ENCODE measurements at places on chromosomes 16 and 17.

DNA sequence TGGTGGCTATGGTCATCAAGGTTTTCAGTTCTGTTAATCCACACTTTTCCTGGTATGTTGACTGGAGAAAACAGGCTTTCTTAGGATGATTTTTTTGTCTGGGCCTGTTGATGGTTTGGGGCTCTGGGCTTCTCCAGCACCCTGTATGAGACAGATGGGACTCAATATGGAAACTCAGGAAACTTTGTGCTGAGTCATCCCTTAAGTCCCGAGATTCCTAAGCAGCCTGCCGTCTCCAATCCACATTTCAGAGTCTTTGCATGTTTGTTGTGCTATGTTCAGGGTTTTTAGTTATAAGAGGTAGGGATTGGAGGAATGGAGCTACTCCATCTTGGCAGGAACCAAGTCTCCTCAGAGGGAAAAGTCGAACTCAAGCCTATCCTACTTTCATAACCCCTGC is 253.3 kb upstream of the FOXF1 start:
- DNase-seq, result no peak

GRCh38 chr16:53755026-53755910 is 51.3 kb downstream of the FTO start:
- DNase-seq, result no peak

GRCh38 chr16:7765079-7765550 is 432.5 kb downstream of the RBFOX1 start:
- DNase-seq, result no peak

DNA sequence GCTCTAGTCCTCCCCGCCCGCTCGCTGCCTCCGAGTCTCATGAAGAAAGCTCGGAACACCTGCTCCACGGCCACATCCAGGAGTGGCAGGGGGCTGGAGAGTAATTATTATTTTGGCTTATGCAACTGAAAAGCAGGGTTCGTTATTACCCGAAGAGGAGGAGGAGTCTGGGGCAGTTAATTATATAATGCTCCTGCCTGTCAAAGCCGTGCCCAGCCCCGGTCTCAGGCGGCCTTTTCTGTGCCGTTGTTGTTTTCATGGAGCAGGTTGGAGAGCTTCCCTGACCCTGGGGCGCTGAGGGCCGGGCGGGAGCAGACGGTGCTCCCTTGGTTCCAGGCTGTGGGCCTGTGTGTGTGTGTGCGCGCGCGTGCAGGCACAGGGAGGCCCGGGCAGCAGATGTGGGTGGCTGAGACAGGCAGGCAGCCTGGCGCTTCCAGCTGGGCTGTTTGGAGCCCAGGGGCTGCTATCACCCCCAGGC is 2.4 kb downstream of the JPH3 start:
- no peak for DNase-seq

GRCh38 chr17:43614561-43614960 is 47.2 kb downstream of the MEOX1 start:
- DNase-seq, result no peak

GRCh38 chr17:56883616-56884015 is 30.2 kb downstream of the TRIM25 start:
- DNase-seq, result no peak

DNA sequence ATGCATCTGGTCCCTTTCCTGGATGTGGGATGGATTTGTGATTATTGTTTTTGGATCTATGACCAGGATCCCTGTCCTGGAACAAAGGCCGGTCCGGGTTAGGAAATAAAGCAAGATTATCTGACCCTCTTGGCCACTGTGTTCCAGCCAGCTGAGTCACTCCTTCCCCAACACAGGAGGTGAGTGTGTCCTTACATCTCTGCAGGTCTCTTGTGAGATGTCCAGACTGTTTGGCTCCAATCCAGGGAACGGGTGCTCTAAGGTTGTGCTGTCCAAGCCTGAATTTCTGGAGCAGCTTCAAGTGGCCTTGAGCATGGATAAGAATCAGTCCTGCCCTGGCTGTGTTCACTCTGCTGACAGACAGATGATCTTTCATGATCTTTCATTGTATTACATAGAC is 136.5 kb upstream of the CCL2 start:
- DNase-seq, result no peak

DNA sequence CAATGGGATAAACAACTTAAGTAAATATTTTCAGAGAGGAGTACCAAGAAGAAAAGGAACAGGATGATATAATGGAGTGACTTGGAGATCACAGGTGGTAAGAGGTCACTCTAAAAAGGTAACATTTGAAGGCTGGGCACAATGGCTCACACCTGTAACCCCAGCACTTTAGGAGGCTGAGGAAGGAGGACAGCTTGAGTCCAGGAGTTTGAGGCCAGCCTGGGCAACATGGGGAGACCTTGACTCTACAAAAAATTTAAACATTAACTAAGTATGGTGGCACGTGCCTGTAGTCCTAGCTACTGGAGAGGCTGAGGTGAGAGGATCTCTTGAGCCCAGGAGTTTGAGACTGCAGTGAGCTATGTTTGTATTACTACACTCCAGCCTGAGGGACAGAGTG is 3.4 kb upstream of the TMEM11 start:
- DNase-seq, result no peak

All from umbilical cord (tissue), 2 donors.